Mesothelial cell of epicardium (in vitro differentiated cells): ENCODE measurements at places on chromosomes 6 and 20.

DNA sequence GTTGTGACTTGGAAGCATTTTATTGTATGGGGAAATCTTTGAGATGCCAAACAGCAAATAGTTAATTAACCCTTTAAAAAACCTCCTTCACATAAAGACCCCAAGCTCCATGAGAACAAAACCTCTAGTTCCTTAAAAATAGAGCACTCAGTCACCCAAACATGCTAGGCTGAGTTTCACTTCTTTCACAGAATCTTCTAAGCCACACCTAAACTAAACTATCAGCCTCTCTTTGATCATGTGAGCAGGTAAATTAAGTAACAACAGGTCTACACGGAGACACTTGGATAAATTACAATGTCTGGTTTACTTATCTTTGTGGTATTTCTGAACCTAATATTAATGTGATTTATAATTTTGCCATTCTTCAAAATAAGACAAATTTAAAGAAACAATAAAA, 205.2 kb upstream of the MARCKS start:
- DNase-seq: no peak

DNA sequence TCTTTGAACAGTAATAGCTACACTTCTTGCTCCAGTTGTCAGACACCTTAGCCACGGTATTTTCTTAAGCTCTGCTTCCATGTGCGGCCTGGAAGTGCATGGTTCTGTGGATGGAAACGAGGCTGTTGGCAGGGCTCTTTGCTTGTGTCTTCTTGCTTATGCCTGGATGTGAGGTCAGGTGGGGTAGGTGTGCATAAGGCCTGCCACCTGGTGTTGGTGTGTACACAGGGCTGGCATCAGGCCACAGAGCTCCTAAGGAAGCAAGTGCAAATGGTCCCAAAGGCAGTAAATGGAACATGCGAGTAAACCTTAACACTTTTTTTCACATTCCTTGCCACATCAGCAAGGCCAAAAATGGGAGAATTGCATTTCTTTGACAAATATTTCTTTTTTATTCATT, 158.1 kb upstream of the GMDS start:
- DNase-seq: no peak

DNA sequence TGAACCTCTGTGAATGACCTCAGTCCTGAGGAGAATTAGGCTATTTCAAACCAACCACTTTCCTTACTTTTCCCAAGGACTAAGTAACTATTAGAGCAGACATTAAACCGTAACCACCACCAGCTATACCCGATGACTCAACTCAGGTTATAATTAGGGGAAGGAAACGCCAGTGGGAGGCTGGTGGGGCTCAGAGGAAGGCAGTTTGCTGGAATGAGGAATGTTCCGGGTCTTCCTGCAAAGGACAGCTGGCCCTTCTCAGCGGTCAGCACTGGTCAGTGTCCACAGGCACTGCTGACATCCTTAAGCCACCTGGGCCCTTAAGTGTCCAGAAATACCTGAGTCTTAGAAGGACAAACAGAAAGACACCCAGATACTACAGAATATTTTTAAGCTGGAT, 515.2 kb downstream of the MAFB start:
- DNase-seq: no peak

DNA sequence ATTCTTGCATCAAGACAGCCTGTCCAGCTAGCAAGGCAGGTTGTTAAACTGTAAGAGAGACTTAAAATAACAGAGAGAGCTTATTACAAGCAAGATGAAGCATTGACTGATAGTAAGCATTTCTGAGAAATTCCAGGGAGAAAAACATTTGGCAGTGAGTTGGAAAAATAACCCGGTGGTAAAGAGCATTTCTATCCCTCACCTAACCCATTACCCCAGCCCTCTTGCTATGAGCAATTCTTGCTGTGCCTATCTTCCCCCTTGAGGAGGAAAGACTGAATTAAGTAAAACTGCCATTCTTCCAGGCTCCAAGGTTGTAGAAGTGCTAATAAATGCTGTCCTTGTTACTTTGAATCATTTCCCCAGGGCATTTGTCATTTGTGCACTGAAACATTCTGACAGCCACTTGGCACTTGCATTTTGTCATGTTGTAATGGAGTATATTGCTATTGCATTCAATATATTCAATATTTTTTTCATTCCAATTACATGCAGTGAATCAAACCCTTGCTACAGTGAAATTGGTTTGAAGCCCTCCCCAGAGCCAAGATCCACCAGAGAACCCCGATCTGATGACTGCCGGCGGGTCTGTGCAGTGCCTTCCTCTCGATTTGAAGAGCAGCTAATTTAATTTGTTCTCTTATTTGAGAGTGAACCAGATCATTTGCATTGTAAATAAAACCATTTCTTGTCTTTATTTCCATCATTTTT, 291.1 kb downstream of the HIVEP2 start:
- DNase-seq: no peak

DNA sequence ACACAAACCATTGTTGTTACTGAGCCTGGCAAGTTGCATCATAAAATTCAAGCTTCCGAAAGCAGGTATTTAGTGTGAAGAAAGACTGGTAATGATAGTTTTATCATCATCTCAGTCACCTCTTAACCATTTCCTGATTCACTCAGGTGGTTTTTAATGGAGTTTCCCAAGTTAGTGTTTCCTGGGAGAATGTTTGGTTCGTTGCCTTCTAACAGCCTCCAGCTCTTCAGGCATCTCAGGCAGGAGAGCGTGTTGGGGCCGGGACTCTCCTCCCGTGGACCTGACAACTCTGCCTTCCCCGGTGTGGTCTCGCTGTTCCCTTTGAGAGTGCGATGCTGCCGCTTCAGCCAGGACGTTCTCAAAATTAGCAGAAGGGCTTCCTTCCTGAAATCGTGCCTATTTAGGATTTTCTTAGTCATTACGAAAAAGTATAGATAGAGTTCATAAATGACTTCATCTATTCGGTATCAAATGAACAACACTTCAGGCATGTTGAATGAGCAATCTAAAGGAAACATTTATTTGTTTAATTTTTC, 105.0 kb upstream of the QKI start:
- no peak for DNase-seq

- no peak for DNase-seq
These were observed 128.3 kb upstream of the PDE10A start for GRCh38 chr6:165791306-165791705.

- DNase-seq: no peak
These were observed 334.1 kb downstream of the COL12A1 start for GRCh38 chr6:74871757-74872156.

DNA sequence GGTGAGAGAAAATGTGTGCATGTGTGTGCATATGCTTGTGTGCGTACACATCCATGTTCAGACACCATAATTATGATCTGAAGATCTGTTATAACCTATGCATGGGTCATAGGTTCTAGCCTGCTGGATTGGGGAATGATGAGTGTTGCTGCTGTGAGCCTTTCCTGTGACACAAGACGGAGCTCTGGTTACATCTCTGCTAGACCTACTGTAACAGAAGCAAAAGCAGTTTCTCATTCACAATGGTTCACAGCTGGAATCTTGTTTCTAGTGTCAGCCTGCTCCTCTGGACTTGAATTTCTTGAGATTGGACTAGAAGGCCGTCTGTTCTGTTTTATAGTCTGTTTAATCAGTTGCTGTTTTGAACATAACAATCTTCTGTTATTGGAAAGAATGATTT, 40.1 kb downstream of the DEFB114 start:
- DNase-seq: no peak

DNA sequence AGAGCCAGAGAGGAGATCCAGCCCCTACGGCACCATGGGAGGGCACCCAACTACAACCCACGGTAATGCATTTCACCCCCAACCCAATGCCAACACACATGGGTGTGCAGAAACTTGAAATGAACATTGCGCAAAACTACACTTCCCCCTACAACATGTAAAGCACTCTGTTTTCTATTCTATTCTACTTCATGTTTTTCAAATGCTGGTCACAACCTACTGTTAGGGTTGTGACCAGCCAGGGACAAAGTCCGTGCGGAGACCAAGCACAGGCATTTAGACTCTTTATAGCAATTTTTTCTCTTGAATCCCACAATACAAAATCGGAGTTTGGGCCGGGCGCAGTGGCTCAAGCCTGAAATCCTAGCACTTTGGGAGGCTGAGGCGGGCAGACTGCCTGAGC, 90.6 kb downstream of the MRPL14 start:
- DNase-seq: no peak

- no peak for DNase-seq
These were observed 286.2 kb downstream of the THBS2 start for GRCh38 chr6:168967281-168967925.

DNA sequence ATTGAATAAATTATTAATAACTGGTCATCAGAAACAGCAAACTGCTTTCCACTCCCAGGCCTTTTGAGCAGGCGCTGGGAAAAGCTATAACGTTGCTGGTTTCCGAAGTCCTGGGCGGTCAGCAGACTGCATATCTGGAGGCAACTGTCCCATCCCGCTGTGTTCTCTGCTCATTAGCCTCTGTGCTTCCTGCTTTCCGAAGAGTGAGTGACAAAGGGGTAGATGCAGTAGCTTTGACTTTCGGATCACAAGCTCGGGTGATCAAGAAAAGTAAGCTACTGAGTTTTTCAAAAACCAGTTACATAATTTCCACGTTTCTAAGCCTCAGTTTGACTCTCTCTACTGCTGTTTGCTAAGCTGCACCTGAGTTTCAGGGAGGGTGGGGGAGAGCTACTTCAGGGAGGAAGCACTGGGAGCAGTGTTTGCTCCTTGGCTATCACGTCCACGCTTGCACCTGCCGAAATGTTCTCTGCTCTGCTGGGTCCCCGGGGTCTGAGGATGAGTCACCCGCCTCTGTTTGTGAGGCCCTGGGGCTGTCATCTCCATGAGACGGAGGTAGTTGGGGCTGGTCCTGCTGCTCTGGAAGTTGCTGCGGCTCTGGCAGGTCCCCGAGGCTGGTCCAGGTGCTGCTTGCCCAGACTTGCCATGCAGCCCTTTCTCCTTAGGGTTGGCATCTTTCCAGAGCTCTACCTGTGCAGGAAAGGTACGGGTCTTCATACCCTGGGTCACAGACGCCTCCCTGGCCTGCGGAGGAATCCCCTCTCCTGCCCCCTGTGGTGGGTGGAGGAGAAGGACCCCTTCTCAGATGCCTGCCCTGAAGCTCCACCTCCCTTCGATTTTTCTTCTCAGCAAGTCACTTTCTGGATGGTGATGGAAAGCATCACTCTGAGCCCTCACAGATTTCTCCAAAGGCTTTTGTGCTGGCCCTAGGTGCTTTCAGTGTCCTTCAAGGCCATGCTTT, 220.0 kb downstream of the QKI start:
- no peak for DNase-seq

DNA sequence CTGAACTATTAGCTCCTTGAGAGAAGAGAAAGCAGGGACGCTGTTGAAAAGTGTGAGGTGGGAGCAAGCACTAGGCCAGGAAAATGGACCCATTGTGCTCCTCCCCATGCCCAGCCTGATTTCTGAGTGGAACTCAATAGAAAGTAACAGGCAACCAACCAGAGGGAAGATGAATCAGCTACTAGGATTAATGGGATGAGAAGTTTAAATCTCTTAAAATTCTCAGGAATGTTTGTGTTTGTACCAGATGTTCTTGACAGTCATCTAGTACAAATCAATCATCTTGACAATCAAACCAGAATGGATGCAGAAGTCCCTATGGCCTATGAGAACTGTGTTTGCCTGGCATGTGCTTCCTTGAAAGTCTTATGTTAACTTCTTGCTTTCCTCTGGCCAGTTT, 48.9 kb downstream of the HDDC2 start:
- DNase-seq: no peak

GRCh38 chr6:91276315-91276714, 689.4 kb upstream of the MAP3K7 start:
- DNase-seq: no peak

- no peak for DNase-seq
These were observed 67.4 kb downstream of the BTBD9 start for GRCh38 chr6:38572186-38572813.

DNA sequence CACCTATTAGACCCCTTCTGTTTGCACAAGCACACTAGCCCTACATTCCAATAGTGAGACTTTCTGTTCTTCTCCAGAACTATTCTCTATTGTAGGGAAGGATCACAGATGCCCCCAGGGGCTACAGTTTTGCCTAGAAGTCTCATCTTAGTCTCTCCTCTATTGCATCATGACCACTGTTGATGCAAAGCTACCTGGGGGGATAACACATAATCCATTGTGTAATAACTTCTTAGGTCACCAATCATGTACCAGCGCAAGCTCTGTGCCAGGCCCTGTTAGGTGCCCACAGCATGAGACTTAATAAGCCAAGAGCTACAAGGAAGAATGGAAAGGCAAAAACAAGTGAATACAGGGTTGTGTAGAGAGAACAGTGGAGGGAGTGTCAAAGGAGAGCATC, 98.1 kb upstream of the TNFAIP3 start:
- DNase-seq: no peak

GRCh38 chr6:128857806-128858205, 25.1 kb upstream of the LAMA2 start:
- DNase-seq: no peak

DNA sequence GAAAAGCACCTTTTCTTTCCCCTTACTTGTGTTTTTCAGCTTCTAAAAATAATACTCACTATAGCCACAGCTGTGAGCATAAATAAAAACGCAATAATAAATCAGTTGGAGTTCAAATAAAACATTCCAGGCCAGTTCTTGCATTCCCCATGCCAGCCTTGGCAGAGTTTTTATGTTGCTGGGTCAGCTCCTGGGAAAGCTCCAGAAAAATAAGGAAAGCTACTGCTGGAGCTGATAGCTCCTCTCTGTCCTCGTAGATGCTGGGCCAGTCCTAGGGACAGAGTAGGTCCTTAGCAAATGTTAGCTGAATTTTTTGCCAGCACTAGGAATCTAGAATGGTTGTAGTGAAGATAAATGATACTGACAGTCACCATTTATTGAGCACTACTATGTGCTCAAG, 389.0 kb upstream of the SYNCRIP start:
- no peak for DNase-seq

DNA sequence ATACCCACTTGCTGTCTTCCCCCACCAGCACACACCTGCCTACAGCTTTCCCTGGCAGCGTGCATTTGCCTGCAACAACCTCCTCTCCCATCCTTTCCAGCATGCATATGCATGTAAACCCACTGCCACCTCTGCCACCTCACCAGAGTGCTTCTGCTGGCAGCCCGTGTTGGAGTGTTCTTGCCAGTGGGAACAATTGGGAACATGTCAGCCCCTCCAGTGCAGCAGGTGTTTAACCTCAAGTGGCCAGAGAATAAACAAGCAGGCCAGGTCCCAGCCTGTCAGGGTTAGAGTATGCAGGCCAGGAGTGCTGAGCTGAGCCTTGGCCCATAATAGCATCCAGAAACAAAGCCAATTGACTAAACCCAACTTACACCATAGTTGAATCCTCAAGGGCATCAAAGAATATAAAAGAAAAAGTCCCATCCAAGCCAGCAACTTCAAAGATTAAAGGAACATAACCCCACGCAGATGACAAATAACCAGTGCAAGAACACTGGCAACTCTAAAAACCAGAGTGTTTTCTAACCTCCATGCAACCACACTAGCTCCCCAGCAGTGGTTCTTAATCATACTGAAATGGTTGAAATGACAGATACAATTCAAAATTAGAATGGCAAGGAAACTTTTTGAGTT, 1212.1 kb upstream of the CITED2 start:
- DNase-seq: no peak
